ENCODE measurements at places on chromosomes 5 and 9.

GRCh38 chr9:91549177-91549576 is 125.5 kb upstream of the NFIL3 start:
- no peak for DNase-seq

DNA sequence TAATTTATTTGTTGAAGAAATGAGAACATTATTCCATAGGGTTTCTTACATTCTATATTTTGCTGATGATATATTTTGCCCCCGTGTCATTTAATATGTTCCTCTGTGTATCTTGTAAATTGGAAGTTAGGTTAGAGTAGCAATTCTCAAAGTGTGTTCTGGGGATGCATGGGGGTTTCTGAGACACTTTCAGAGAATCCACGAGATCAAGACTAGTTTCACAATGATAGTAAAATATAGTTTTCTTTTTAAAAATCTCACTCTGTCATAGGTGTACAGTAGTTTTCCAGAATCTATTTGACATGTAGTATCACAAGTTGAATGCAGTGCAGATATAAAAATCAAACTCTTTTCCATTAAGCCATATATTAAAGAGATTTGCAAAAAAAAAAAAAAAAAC is 488.6 kb upstream of the SGCD start:
- DNase-seq, result no peak

DNA sequence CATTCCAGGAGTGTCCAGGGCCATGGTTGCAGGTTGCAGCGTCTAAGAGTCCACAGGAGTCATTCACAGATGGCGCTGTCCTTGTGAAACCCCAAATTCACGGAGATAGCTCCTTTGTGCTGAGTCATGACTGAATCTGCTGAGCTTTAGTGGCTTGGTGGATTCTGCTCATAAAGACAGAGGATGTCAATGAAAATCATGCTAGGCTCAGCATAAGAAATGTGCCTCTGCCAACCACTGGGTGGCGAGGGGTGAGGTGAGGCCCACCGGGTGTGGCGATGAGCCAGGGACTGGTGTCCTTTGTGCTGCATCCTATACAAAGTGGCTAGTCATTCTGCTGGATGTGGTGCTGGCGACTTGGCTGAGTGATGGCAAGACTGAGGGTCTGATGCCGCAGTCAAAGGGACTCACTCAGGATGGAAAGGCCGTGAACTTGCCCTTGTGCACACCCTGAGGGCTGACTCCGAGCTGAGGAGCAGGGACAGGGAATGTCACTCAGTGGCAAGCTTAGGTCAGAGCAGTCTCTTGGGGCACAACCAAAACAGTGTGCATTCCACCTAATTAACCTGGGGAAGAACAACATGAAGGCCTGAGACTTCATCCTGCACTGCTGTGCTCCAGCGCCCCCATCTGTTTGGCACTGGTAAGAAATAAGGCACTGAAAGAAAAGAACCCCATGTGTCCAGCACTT is 71.5 kb downstream of the DAP start:
- no peak for DNase-seq

GRCh38 chr5:56202483-56202882 is 30.6 kb downstream of the ANKRD55 start:
- DNase-seq, result no peak

- DNase-seq, result no peak
These were observed 145.4 kb downstream of the GABBR2 start for GRCh38 chr9:98563212-98563907.

DNA sequence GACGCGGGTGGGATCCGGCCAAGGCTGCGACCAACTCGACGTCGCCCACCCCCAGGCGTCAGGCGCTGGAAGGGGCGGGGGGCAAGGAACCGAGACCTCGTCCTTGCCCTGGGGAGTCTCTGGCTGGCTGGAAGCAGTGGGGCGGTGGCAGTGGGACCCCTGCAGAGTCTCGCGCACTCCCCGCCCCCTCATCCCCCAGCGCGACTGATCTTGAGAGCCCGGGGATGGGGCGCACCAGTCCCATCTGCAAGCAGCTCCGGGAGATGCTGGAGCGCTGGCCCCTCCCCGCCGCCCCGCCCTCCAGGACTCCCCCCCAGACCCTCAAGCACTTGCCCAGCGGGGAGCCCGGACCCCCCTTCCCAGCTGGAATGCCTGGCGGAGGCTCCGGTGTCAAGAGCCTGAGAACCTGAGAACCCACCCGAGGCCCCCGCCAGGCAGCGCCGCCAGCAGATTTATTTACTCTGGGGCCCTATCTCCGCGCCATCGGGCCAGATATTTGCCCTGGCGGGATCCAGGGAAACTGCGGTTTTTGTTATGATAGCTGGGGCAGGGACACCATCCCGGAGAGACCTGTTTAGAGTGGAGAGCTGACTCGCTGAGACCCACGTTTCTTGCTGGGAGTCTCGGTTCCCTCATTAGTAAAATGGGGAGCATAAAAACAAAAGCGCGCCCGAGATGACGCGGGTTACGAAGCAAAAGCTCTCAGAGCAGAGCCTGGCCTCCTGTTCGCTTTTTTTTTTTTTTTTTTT is 1.2 kb downstream of the PRRT1B start:
- DNase-seq, result no peak

DNA sequence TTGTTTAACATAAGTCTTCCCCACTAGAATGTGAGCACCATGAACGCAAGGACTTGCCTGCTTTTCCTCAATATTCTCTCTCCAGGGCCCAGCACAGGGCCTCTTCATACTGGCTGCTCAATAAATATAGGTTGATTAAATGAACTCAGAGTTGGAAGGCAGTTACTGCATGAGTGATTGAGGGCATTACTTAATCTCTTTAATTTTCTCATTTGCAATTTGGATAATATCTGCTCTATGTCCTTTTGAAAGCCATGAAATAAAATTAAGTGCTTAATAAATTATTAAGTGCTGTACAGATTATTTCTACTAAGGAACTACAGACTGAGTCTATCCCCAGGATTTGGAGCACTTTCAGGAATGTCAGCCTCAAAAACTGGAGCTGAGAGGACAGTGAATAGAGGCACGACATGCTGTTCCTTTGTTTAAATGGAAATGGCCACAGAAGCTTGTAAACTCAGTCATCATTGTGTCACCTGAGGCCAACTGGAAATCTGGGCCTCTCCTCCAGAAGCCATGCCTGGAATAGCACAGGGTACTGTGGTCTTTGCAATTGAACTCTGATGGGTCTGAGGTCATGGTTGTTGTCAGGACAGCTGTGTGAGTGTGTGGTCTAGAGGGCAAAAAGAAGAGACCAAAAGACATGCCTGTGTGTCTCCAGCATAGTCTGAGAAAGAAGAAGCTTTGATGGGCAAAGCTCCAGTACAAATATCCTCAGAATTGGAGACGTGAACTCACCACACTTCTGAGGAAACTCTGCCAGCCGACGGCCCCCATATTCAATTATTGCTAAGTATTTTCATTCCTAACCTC is 86.1 kb downstream of the SH3TC2 start:
- no peak for DNase-seq

- no peak for DNase-seq
These were observed 290.4 kb upstream of the PDE4D start for GRCh38 chr5:60183881-60184280.

GRCh38 chr9:116078640-116079039 is 75.0 kb upstream of the PAPPA start:
- no peak for DNase-seq

- DNase-seq, result no peak
These were observed 44.4 kb upstream of the DAB2 start for GRCh38 chr5:39469176-39469575.

DNA sequence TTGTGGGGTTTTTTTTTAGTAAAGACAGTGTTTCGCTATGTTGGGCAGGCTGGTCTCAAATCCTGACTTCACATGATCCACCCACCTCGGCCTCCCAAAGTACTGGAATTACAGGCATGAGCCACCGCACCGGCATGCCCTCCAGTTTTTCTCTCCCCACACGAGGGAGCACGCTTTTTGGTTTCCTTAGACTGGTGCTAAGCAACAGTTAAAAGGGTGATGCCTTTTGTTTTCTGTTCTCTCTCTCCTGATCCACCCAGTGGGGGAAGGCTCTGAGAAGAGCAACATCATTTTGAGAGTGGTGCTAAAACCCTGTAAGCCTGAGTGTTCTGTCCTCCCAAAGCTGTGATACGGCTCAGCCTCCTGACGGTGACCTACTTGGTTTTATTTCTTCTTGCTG is 146.6 kb downstream of the MAN2A1 start:
- no peak for DNase-seq

DNA sequence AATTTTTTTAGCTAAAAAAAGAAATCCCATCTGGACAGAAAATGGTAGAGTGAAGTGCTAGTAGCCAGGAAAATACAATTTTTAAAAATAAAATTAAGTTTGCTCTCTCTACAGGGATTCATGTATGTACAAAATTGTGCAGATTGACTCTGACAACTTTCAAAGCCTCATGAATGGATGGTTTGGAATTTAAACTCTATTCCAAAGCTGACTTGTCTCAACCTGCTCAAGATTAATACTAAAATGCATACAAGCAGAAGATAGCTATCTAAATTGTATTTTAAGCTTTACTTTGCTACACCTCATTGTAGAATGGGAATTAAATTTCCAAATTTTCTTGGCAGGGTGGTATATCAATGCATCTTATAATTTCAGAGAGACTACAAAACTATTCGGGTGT is 257.6 kb downstream of the RFX3 start:
- no peak for DNase-seq

GRCh38 chr5:15441433-15442192 is 58.4 kb upstream of the FBXL7 start:
- no peak for DNase-seq

- no peak for DNase-seq
These were observed 58.3 kb upstream of the LHFPL2 start for GRCh38 chr5:78706825-78707224.

DNA sequence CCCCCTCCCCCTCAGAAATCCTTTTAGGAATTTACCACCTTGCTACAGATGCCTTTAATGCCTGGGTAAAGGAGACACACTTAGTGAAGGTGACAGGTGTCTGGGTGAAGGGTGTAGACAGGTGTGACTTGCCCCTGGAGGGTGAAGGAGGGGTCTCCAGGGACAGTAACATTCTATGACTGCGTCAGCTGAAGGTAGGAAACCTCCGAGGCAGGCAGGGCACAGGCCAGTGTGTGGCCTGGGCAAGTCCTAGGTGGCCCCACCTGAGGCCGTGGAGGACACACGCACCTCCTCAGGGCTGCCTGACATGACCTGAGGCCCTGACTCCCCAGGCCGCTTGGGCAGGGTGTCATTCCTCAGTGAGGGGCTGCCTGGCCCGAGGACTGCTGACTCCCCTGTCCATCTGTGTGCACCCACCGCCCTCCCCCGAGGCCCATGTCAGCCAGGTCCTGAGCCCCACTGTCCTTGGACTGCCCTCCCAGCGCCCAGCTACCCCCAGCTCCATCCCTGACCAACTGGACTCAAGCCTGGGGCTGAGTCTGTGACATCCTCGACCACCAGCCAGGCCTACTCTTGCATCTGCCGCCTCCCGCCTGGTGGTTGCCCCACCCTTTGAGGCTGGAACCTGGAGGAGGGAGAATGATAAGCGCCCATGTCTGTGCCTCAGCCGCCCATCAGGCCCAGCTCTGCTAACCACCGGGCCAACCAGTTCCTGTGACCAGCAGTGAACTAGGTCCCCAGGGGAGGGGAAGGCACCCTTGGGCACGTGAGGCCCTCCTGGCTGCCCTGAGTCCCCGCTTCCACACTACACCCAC is 18.4 kb downstream of the CARD19 start:
- no peak for DNase-seq

DNA sequence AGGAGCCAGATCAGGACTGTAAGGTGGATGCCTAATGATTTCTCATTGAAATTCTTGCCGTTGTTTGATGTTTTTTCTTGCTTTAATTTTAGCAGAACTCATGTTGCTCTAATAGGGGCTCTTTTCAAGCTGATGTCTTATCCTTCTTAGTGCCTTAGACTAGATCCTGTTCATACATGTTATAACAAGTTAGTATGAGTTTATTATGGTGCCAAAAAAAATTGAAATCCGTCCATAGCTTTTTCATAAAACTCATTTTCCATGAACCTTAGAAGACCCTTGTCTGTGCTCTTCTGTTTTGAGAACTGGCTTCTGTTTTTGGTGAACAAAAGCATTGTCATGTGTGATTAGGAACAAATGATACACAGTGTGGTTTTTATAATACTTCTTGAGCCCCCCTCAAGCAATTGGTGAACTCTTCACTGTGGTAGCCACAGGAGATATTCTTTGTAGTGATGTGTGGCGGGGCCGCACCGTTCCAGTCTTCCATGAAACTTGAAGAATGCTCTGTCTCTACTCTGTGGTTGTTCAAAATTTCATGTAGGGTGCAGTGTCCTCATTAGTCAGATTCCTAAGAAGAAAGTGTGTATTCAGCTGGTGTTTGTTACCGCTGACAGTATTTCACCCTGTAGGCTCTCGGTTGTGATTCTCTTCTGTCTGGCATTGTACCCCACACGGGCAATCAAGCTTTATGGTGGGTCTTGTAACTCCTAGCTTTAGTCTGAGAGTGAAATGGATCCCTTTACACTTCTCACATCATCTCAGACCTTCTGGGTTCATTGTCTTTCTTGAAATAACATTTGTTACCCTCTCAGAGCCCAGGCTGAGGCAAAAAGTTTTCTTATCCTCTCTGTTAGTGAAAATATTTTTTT is 10.7 kb downstream of the OTULIN start:
- no peak for DNase-seq

GRCh38 chr9:4591123-4591500 is 71.0 kb upstream of the PLPP6 start:
- no peak for DNase-seq

GRCh38 chr5:33205727-33206410 is 234.9 kb upstream of the TARS1 start:
- no peak for DNase-seq

DNA sequence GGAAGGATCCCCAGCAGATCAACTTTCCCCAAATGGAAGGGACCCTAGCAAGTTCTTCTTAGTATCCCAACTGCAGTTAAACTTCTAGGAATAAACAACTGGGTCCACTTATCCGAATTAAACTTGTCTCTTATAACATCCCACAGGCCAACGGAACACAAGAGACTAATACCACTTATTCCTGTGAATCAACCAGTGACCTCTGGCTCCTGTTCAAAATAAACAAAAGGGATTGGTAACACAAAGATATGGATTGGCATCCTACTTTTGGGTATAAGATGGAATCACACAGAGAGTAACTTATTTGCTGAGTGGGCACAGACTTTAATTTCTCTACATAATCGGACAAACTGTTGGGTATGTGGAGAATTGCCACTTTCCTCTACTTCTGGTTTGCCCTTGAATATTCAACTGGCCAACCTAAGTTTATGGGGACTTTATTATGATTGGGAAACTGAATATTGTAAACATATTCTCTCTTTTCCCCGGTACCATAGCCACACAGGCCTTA is 12.4 kb upstream of the PAIP1 start:
- DNase-seq, result no peak
